NCI-H2107 (cell line): ENCODE measurements at places on chromosomes 1 and 21.

DNA sequence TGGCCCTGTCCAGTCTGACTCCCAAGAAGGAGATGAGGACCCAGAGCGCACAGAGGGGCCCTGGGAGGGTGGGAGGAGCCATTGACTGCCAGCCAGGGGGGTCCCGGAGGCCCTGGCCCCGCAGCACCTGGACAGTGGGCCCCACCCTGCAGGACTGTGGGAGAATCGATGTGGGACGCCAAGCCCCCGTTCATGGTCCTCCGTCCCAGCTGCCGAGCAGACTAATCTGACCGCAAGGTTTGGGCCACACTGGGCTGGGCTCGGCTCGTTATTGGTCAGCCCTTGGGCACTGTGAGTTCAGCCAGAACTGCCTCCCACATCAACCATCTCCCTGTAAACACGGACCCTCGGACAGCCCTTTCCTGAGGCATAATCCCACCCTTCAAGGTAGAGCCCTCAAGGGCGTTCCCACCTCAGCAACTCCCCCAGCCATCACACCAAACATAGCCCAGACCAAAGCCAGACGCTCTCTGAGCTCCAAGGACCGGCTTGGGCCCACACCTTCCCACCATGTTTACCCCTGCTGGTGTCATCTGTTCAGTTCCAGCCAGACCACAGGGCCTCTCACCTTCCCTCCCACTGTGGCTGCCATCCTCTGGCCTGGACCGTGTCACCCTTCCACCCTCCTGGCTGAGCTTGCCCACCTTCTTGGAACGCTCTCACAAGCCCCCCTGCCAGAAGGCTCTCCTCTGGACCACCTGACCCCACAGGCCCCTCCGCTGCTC lies 16.2 kb upstream of the POFUT2 start:
- no peak for DNase-seq

DNA sequence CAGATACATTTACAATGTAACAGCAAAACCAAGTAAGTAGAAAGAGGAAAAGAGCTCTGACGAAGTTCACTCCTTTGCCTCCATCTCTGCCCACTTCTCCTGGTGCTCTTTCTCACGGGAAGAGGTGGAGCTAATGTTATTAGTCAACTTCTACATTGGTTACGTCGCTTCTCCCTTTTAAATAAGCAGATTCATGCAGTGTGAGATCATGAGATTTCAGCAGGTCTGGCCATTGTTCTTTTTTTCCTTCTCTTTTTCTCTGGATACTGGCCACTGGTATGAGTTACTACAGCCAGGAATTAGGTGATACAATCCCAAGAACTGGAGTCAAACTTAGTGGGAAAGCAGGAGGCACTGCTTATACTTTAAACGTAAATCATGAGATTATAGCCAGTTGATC lies 207.1 kb downstream of the AKT3 start:
- DNase-seq = no peak

DNA sequence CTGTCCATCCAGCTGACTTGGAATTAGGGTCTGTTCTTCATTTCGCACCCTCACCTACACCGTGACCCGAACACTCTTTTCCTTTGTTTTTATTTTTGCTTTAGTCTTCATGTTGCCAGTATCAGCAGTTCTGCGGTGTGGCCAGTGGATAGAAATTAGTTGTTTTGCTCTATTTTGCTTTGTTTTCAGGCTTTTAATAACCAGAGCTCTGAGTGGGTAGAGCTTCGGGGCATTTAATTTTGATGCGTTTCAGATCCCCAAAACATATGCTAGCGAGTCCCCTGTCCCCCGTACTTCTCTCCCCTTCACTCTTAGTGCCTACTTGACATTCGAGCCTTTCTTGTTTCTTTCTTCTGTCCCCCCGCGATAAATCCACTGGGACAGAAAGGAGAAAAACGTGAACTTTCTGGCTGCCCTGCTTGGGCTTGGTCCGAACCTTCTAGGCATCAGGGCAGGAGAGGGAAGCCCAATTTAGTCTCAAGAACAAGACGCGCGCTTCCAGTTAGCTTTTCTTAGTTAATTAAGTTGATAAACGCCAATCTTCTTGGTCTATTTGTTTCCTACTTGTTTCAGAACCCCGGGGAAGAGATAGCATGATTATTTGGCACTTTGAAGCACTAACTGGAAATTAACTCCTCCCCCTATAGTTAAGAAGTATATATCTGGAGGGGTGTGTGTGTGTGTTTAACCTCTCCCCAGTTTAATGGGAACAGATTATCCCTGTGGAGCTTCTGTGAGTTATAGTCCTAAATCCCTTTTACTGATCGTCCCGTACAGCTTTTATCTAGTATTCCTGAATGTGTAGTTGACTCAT lies 839 bp downstream of the SWT1 start:
- no peak for DNase-seq

- DNase-seq = no peak
Observed at GRCh38 chr1:116755066-116755465, 836 bp downstream of the CD2 start.

DNA sequence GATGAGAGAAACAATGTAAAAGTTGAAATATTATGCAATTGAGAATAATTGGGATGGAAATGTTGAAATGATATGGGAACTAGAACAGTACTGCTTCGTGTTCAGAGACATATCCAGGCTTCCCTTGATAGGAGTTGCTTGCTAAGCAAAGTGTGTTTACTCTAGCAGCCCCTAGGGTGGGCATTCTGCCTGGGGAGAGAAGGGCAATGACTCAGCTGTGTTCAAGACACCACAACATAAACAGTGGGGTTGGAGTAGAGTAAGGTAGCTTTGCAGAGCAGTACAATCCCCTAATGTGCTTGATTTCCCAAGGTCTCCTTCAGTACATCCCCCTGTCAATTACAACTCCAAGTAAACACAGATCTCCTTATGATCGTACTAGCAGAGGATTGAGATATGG lies 4.8 kb upstream of the PCNX2 start:
- DNase-seq = no peak

GRCh38 chr1:29801561-29801973 lies 565.2 kb downstream of the PTPRU start:
- DNase-seq = no peak

GRCh38 chr21:15826147-15826780 lies 96.5 kb downstream of the USP25 start:
- no peak for DNase-seq

DNA sequence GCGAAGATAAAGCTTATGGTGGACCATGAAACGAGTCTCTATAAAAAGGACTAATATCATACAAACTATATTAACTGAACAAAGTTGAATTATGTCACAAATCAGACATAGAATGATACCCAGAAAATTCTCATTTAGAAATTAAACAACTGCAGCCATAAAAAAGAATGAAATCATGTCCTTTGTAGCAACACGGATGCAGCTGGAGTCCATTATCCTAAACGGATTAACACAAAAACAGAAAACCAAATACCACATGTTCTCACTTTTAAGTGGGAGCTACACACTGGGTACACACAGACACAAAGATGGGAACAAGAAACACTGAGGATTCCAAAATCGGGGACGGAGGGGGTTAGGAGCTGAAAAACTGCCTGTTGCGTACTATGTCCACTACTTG lies 11.5 kb downstream of the COP1 start:
- DNase-seq = no peak

DNA sequence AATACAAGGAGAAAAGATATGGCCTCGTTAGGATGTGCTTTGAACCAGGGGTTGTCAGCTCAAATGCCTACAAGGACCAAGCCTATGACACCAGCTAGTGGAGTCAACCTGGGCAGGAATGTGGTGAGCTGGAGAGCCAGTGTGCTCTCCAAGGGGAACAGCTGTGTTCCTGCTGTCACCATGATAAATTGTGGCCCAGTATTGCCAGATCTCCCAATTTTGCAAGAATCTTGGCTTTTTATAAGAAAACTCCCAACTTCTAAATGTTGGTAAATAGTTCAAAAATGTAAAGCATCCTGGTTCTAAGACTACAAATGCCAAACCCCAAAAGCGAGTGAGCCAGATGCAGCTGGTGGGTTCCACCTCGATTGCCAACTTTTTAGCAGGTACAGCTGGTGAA lies 391.1 kb downstream of the PLPP3 start:
- DNase-seq = no peak

GRCh38 chr1:65299328-65299727 lies 10.0 kb upstream of the DNAJC6 start:
- no peak for DNase-seq

- peak; percentile 47 for DNase-seq
Observed at GRCh38 chr1:18941221-18942141, 15.0 kb downstream of the IFFO2 start.

- DNase-seq = no peak
Observed at GRCh38 chr1:83834621-83835264, 164.2 kb downstream of the TTLL7 start.

- no peak for DNase-seq
Observed at GRCh38 chr1:109383087-109383779, 14.5 kb downstream of the SORT1 start.

- no peak for DNase-seq
Observed at GRCh38 chr1:244104309-244105060, 53.4 kb downstream of the ZBTB18 start.

- no peak for DNase-seq
Observed at GRCh38 chr1:188429386-188429785, 1600.6 kb downstream of the PLA2G4A start.

DNA sequence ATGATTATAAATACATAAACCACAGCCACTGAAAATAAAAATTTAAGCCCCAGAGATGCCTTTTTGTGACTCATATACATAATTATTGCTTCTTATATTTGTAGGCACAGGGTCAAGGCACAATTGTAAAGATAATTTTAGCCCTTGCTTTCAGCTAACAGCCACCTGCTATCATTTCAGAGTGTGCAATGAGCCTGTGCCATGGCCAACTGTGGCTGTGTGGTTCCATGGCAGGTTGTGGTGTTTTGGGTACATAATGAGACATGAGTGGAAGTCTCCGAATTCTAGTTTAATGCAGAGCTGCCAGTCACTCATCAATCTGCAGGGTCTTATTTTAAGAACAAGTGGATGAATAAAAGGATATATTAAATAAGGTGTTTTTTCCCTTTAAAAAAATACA lies 346.9 kb upstream of the SNX7 start:
- DNase-seq = no peak

- no peak for DNase-seq
Observed at GRCh38 chr1:91736715-91737615, 149.0 kb downstream of the TGFBR3 start.

DNA sequence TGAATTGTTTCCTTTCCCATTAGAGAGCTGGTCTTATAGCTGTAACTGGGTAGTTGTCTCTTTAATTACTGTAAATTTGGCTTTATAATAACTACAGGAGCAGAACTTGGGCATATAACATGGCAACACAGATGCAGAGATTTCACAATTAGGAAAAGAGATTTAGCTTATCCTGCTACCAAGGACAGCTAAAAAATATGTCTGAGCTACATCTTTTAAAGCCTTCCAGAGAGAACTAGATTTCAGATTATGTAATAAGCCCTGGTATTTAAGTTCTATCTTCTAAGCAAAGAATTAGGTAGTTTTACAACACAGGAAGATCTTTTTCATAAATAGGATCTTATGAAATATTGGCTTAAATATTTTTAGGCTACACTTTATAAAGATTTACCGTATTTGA lies 313.8 kb downstream of the S1PR1 start:
- DNase-seq = no peak

- no peak for DNase-seq
Observed at GRCh38 chr1:897226-897625, 26.5 kb upstream of the SAMD11 start.

DNA sequence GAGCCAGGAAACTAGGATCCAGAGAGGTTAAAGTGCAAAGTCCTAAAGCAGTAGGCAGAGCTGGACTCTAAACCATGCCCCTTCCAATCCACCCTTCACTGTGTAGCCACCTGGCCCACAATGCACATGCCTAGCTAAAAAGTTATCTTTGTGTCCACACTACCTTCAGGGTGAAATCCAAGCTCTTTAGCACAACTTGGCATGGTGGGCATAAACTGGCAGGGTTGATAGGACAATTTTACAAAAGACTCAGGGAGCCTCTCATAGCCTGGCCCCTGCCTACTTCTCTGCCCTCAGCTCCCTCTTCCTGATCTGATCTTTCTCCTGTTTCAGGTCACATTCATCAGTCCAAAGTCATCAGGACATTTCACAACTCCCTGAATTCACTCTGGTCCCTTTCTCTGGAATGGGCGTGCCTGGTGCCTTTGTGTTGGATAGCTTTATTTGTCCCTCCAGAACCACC lies 513.9 kb downstream of the OMA1 start:
- no peak for DNase-seq

DNA sequence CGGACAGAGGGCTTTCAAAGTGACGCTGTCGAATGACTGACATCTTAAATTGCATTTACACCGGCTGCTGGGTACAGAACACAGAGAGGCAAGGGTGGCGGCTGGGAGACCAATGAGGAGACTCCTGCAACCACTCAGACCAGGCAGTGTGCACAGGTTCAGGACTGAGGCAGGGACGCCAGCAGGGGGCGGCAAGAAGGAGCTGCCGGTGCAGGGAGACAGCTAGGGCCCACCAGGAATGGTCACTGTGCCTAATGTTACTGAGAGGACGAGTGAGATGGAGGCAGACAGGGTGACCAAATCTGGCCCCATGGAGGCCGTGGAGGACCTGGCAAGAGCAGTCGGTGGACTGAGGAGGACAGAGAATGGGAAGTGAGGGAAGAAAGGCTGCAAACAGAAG lies 23.5 kb downstream of the GLIS1 start:
- no peak for DNase-seq

DNA sequence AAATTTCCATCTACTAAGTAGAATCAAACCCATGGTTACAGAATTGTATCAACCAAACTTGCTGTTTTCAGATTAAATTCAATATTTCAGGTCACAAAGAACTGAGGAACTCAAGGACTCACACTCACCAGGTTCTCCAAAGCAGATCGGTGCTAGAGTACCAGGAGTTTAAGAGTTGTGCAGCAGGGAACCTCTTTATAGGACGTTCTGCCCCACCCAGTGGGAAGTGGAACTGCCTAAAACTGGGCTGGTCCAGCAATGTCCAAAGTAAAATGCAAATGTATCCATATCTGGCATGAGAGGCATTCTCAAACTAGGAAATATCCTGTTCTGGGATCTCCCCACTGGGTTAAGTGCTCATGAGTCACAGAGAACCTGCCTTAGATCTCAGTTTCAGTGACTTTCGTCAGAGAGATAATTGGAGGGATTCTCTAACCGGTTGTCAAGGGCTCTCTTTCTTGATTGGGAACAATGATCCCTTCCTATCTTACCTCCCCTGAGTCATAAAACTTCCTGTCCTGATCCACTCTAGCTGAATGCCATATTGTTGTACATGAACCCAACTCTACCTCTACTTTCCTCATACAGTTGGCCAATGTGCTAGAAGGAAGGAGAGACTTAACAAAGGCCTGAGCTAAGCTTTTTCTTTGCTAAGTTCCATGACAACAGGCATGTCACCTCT lies at the start of gene SPRR2D:
Gene SPRR2D, minus strand, starts transcription at position 171 of the 682 bp plus-strand sequence. CDS start 774 bp downstream, outside the sequence.
- DNase-seq = no peak

DNA sequence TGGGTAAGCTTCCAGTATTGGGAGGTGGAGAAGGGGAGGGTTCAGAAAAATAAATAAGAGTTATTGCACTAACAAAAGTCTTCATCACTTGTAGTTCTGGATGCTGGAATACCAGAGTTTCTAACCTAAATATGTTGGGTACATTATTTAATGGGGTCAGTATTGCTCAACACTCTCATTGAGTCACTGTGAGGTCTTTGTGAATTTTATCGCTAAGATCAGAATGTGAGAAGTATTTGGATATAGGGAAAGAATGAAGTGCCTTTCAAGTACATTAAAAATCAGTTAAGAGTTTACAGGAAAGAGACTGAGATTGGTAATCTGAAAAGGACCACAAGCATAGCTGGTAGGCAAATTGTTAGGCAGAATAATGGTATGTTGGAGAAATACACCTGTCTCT lies 8.8 kb downstream of the SNRPE start:
- DNase-seq = no peak

- DNase-seq = no peak
Observed at GRCh38 chr1:229066591-229066990, 204.3 kb upstream of the RAB4A start.
